ENCODE measurements at places on chromosomes 16 and 17.
A peak's percentile ranks its signal among the peaks of the same experiment; 100 is the strongest.

DNA sequence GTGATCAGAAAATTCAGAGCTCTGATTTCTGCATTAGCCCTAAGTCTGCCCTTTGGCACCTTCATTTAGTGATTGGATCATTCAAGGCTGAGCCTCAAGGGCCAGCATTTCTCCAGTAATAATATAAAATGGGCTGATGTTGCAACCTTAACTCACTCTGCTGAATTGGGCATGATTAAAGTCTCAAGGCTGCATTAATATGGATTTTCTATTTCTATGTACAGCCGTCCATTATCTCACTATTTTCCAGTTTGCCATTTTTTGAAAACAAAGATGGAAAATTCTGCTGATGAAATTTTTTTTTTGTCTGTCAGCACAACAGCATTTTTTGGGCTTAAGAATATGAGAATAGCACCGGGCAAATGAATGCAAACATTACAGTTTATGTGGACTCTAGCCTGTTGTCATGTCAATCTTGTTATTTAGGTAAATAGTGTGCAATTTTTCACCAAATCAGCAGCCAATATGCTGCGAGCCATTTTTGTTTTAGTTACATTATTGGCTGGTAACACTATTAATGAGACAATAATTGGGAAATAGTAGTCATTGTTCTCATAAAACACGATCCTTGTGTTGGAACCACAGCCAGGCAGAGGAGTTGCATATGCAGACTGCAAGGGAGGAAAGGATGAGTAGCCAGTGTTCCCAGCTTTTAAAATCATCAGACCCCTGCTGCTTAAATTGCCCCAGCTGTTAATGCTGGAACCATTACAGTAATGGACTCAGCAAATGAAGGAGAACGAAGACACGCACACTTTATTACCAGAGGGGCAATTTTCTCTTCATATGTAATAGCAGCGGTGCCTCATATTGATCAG, 10.5 kb downstream of the FTO start:
- DNase-seq, result no peak

DNA sequence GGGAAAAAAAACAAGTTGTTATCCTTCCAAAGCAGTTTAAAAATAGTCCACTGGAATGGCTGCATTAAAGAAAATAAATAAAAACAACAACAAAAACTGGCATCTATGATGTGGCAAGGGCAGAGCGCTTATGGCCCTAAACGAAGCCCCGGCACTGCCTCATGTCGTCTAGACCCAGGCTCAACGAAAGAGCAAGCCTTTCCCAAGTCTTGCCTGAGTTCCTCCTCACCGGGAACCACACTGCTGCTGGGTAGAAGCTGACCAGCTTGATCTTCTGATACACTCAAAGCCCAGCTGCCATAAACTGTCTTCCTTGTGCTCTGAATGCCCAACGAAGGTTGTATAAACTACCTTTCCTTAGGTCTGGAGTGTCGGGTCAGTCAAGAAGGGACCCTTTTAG, 37.0 kb downstream of the NDEL1 start:
- DNase-seq, result no peak

DNA sequence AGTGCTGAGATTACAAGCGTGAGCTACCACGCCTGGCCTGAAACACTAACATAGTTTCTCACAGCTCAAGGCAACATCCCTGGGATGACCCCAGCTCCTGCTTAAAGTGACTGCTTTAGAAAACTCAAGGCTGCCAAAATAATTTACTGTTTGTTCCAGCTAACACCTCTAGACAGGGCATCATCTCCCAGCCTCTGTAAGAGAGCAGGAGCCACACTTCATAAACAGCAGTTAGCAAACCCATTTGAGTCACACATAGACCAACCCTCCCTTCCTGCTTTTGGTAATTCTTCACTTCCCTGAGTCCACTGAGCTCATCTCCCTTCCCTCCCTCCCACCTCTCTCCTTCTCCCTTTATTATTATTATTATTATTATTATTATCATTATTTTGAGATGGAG, 201.3 kb downstream of the XYLT1 start:
- DNase-seq, result no peak

DNA sequence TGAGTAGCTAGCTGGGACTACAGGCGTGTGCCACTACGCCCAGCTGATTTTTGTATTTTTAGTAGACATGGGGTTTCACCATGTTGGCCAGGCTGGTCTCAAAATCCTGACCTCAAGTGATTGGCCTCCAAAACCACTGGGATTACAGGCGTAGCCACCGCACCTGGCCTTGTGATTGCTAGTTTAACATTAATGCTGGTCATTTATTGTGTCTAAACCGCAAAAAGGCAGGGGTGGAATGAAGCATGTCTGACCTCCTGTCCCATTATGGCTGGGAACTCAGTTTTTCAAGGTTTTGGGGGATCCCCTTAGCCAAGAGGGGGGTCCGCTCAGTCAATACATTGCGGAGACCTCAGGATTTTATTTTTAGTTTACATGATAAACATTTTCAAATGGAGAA, 10.7 kb upstream of the CNGB1 start:
- DNase-seq, result no peak

DNA sequence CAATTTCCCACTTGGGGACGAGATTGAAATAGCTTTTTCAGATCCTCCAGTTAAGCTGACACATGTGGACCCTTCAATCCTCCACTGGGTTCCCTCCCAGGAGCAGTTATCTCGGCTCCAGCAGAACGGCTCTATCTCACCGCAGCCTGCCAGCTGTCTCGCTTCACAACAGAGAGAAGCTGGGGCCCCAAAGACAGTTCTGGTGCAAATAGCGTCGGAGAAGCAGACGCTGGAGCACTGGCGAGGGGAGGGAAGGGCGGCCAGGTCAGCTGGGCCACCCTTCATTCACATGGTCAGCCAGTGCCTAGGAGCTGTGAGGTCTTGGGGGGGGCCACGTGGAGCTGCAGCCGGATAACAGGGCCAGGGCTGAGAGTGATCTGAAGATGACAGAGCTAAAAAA, 141.3 kb upstream of the SDK2 start:
- no peak for DNase-seq

DNA sequence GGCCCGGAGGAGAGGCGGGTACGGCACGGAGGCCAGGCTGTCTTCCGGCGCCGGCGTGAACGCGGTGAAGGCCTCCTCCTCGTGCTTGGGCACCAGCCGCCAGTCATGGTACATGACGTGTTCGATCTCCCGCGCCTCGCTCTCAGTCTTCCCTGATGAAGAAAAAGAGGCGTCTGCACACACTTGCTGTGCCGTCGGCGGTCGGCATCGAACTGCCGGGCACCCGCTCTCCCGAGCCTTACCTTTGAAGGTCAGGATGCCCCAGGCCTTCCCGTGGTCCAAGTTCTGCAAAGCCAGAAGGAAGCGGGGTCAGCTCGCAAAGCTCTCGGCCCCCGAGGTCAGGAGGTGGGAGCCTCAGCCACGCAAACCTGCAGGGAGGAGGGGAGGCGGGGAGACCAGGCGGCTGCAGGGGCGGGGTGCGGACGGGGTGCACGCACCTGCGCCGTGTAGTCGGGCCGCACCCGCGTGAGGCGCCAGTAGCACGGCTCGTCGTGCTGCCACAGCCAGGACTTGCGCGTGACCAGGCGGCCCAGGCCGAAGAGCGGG, at the start of gene EME2:
TSS of gene EME2 (plus strand) at position 449 of the 546 bp plus-strand sequence. CDS start 418 bp downstream, outside the sequence.
- peak; percentile 42 for DNase-seq

- no peak for DNase-seq
These were observed 148.8 kb upstream of the CORO6 start for GRCh38 chr17:29771546-29771945.

- no peak for DNase-seq
These were observed 2.6 kb upstream of the HOXB5 start for GRCh38 chr17:48596000-48596734.

GRCh38 chr16:67166110-67166547, 1.6 kb downstream of the HSF4 start:
- DNase-seq, result no peak

- no peak for DNase-seq
These were observed 76.1 kb upstream of the SDK2 start for GRCh38 chr17:73720187-73720834.

- no peak for DNase-seq
These were observed 6.7 kb upstream of the NUDT16L1 start for GRCh38 chr16:4686497-4687210.

GRCh38 chr16:56807011-56807675, 57.9 kb upstream of the SLC12A3 start:
- peak; percentile 80 for DNase-seq

DNA sequence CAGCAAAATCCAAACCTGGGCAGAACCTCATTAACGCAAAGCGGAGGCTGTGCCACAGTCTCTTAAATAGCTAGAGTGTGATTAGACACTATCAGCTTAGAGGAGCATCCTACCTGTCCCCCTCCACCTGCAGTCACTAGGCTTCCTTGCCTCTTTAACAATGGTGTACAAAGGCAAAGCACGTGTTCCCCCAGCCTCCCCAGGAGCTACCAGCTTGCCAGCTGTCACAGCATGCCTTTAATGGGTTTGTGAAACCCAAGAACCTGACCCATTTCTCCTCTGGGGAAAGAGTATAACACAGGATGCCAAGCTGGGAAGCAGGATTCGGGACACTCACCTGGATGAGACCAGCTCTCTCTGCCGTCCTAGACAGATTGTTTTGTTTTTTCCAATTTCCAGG, 37.2 kb upstream of the TBX2 start:
- DNase-seq, result no peak

GRCh38 chr16:48535831-48536613, 74.0 kb downstream of the N4BP1 start:
- no peak for DNase-seq

GRCh38 chr17:62670202-62670821, 42.8 kb downstream of the MRC2 start:
- no peak for DNase-seq

GRCh38 chr16:54031107-54031760, 255.4 kb downstream of the IRX3 start:
- no peak for DNase-seq

DNA sequence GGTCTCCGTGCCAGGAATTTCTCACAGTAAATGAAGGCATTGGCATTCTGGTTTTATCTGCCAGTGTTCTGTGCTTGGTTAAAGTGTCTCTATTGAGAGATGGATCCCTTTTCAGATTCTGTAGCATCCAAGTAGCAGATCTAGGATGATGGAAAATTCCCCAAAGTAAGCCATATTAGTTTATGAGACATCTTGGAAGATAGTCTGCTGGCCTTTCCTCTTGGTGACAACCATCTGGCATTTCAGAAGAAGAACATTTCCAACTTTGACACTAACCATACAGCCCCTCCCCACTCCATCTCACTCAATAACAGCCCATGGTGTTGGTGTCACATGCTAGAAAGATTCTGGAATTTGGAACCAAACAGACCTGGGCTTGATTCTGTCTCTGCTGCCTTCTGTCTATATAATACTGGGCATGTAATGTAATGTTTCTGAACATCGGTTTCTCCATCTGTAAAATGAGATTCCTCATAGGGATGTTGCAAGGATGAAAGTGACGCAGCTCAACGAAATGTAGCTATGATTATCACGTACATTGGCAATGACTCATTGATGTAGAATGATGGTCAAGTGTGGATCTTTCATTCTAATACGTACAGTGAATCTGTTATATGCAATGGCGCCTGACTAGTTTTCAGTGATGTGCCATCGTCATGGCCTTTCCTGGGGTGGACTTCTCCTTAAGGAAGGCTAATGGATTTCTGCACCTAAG, 32.6 kb upstream of the PIRT start:
- no peak for DNase-seq

- no peak for DNase-seq
These were observed 39.1 kb downstream of the GAN start for GRCh38 chr16:81353895-81354294.

DNA sequence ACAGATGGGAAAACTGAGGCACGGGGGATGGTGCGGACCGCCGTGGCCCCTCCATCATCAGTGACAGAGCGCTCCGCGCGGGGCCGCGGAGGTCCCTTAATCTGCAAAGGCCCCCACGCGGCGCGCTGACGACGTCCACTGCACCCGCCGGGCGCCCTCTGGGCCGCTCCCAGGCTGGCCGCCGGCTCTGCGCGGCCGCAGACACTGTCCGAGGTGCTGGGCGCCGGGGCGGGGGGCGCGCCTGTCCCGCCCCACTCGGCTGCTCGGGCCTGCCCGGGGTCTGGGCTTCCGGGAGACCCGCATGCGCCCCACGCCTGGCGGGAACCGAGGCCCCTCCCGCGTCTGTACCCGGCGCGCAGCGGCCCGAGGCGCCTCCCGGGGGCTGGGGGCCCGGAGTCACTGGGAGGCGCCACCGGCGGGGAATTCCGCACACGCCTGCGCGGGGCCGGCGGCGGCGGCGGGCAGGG, 550 bp upstream of the RNF213 start:
- peak; percentile 54 for DNase-seq

All from HFFc6 (cell line).